ENCODE measurements at places on chromosomes 3 and 15. TPM values are rescaled to one million over a fixed set of nuclear protein-coding genes. Genes with fewer than 3 reads are reported as not detected.

- no peaks in the 10 kb centered on the region for H3K36me3 ChIP-seq
- no peak overlapping the region for H3K4me3 ChIP-seq
Measured at GRCh38 chr3:41129731-41130130, 69.6 kb upstream of the CTNNB1 start.

GRCh38 chr3:26703519-26703918 lies 80.9 kb downstream of the LRRC3B start:
- H3K4me3 ChIP-seq, result no peak overlapping the region
- no peak for DNase-seq
- H3K27me3 ChIP-seq, result no peaks in the 10 kb centered on the region
- H3K4me1 ChIP-seq, result no peaks in the 10 kb centered on the region
- H3K36me3 ChIP-seq, result no peaks in the 10 kb centered on the region

Gene DENND4A
- total RNA-seq, result 13.2 TPM

GRCh38 chr3:140942221-140943104 lies 827 bp downstream of the SLC25A36 start:
- peak overlapping the region; percentile 96 for H3K4me3 ChIP-seq
- H3K36me3 ChIP-seq, result peaks cover 6% of the 10 kb centered on the region
- peak overlapping the region; percentile 98 for H3K27ac ChIP-seq
- peak; percentile 37 for DNase-seq

Gene SLC15A2
- total RNA-seq, result 1.0 TPM

Gene ZNF662
- total RNA-seq, result not detected

DNA sequence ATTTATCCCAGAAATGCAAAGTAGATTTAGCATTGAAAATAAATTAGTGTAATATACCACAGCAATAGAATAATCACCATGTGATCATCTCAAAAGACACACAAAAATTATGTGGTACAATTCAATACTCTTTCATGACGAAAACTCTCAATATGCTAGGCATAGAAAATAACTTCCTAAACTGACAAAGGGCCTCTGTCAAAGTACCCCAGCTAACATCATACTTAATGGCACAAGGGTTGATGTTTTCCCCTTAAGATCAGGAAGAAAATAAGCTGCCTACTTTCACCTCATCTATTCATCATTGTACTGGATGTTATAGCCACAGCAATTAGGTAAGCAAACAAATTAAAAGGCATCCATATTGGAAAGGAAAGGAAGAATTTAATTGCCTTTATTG lies 22.7 kb upstream of the NIPA2 start:
- H3K27me3 ChIP-seq, result no peaks in the 10 kb centered on the region
- no peak overlapping the region for H3K4me3 ChIP-seq
- H3K4me1 ChIP-seq, result no peaks in the 10 kb centered on the region
- H3K27ac ChIP-seq, result no peak overlapping the region

Gene TIGIT
- total RNA-seq, result not detected

DNA sequence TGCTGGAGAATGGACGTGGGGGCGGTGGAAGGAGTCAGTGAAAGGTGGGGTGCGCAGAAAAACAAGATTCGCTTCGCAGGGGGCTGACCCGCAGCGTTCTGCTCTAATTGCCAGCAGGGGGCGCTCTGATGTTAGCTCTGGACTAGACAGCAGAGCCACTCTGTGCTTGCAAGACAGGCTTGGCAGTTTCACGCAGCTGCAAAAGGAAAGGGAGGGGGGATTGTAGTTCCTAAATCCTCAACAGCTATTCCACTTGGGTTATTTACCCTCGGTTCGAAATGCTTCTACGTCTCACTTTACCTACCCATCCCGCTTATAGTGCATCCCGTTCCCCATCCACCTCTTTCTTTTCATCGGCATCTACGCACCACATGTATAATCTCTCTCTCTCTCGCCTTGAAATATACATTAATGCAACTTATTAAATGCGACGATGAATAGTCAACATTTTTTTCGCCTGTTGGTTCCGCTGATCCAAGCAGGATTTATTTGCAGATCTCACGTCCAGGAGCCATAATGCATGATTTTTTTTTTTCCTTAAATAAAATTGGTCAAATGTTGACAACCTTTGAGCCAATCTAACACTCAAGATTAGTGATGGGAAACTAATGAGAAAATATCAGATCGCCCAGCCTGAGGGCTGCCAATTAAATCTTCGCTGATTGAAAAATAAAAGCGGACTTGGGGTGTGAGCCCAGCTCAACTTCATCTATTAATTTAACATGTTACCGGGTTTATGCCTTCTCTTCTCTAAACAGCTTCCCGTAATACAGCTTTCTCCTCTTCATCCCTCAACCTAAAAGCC lies 216.4 kb downstream of the MEIS2 start:
- H3K4me3 ChIP-seq, result no peak overlapping the region
- H3K36me3 ChIP-seq, result no peaks in the 10 kb centered on the region
- peaks cover 5% of the 10 kb centered on the region for H3K27me3 ChIP-seq
- peak; percentile 69 for DNase-seq

Gene CELF6
- total RNA-seq, result 0.10 TPM

DNA sequence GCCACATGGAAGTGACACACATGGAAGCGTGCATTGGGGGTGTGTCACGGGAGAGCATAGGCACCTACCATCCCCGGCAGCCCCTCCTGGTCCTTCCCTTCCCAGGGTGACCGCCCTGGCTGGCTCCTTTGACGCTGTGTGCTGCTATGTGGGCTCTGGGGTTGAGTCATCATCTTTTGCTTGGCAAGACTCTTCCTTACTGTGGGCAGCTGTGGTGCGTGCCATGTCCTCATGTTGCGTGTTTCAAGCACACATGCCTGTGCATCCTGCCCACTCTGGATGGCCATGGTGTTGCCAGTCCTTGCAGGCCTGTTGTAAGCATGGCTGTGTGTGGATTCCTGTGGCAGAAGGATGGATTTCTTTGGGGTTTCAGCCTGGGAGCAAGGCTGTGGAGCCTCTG lies 14.0 kb downstream of the PLXNA1 start:
- H3K4me1 ChIP-seq, result no peaks in the 10 kb centered on the region
- no peak for DNase-seq
- no peak overlapping the region for H3K4me3 ChIP-seq
- no peaks in the 10 kb centered on the region for H3K27me3 ChIP-seq
- H3K27ac ChIP-seq, result no peak overlapping the region

GRCh38 chr3:55322638-55323037 lies 164.5 kb downstream of the WNT5A start:
- H3K4me3 ChIP-seq, result no peak overlapping the region
- H3K4me1 ChIP-seq, result no peaks in the 10 kb centered on the region
- no peak for DNase-seq

Gene C3orf20
- total RNA-seq, result 0.04 TPM

DNA sequence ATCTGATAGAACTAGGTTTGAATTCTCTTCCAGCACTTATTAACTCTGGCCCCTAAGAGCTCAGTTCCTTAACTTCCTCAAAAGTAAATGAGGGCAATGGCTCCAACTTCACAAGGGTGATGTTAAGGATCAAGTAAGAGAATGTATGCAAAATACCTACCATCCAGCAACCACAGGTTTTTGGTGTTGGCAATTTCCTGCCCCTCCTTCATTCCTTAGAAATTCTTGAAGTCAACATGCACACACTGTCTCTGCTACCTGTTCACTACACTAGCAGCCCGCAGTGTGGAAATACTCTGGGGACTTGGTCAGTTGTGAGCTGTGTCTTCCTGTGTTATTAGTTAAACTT lies 5.0 kb downstream of the ZBED2 start:
- no peak for DNase-seq
- no peaks in the 10 kb centered on the region for H3K4me1 ChIP-seq
- H3K27me3 ChIP-seq, result no peaks in the 10 kb centered on the region
- H3K36me3 ChIP-seq, result no peaks in the 10 kb centered on the region
- no peak overlapping the region for H3K27ac ChIP-seq
- H3K4me3 ChIP-seq, result no peak overlapping the region

- H3K27ac ChIP-seq, result no peak overlapping the region
- no peak for DNase-seq
- H3K4me1 ChIP-seq, result no peaks in the 10 kb centered on the region
- no peak overlapping the region for H3K4me3 ChIP-seq
Measured at GRCh38 chr3:119810018-119810435, 28.1 kb downstream of the NR1I2 start.

Gene CNTN4
- 0.13 TPM for total RNA-seq

DNA sequence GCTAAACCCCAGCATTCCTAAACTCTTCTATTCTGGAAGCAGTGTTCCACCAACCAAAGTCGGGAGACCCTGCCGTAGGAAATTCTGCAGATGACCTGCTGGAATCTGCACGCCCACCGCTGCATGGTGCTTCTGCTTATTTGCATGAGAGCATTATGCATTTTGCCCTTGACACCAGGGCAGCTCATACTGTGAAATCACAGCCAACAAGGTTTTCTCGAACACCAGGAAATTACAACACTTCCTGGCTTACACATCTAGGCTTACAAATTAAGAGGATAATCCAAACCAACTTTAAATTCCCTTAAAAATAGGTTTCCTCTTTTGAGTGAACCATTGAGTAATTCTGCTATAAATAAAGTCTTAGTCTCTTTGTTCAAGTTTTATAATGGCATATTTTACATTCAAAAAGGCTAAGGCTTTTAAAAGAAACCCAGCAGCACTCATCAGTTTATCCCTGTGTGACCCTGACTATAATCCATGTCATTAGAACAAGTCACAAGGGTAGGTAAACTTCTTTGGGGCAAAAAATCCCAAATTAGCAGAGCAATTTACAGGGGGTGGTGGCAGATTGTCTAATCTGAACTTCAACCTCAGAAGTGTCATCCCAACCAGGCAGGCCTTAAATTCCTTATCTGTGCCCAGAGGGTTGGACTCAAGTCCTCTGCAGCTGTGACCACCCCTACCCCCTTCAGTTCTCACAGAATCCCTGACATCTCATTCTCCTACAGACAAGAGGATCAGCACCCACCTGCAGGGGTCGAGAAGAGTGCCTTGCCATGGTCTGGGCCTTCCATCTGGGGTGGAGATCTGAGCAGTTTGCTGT lies 33.5 kb upstream of the RBP1 start:
- H3K36me3 ChIP-seq, result no peaks in the 10 kb centered on the region
- DNase-seq, result no peak
- H3K4me3 ChIP-seq, result no peak overlapping the region
- no peaks in the 10 kb centered on the region for H3K4me1 ChIP-seq
- H3K27ac ChIP-seq, result no peak overlapping the region
- no peaks in the 10 kb centered on the region for H3K27me3 ChIP-seq

GRCh38 chr3:176799675-176800074 lies 397.6 kb downstream of the TBL1XR1 start:
- H3K27me3 ChIP-seq, result no peaks in the 10 kb centered on the region
- no peaks in the 10 kb centered on the region for H3K36me3 ChIP-seq
- no peak overlapping the region for H3K27ac ChIP-seq
- no peaks in the 10 kb centered on the region for H3K4me1 ChIP-seq
- H3K4me3 ChIP-seq, result no peak overlapping the region
- no peak for DNase-seq

DNA sequence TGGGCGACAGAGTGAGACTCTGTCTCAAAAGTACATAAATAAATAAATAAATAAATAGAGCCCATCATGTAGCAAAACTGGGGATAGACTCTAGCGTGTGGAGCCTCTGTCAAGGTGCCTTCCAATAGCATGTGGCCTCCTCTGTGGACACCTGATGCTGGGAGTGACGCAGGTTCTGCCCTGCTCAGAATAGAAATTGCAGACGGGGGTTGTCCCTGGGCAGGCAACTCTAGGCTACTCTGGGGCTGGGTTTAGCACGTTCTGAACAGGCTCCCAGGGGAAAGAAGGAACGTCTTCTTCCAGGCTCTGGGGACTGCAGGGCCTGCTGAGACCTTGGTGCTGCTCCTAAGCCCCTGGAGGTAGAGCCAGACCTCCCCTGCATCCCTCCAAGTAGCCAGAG lies 65.3 kb downstream of the EPHB3 start:
- H3K27ac ChIP-seq, result no peak overlapping the region
- no peak for DNase-seq
- H3K36me3 ChIP-seq, result no peaks in the 10 kb centered on the region
- no peaks in the 10 kb centered on the region for H3K4me1 ChIP-seq
- H3K4me3 ChIP-seq, result no peak overlapping the region

Gene CHRNA5
- total RNA-seq, result 10.5 TPM

DNA sequence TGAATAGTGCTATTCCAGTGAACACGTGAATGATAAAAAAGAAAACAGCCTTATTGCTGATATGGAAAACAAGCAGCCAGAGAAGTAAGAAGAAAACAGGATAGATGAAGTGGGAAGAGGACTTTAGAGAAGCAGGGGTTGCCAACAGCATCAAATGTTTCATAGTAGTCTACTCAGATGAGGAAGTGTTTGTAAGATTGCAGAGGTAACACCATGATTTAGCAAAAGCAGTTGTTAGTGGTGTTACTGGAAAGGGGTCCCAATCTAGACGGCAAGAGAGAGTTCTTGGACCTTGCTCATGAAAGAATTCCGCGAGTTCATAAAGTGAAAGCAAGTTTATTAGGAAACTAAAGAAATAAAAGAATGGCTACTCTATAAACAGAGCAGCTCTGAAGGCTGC lies 108.8 kb upstream of the MCTP2 start:
- no peak for DNase-seq
- no peak overlapping the region for H3K27ac ChIP-seq
- H3K36me3 ChIP-seq, result no peaks in the 10 kb centered on the region
- H3K4me3 ChIP-seq, result no peak overlapping the region
- H3K27me3 ChIP-seq, result no peaks in the 10 kb centered on the region

Gene ZFAND6
- total RNA-seq, result 116 TPM

Gene IGSF10
- not detected for total RNA-seq

Gene EPHB1
- not detected for total RNA-seq

Gene CRABP1
- not detected for total RNA-seq

DNA sequence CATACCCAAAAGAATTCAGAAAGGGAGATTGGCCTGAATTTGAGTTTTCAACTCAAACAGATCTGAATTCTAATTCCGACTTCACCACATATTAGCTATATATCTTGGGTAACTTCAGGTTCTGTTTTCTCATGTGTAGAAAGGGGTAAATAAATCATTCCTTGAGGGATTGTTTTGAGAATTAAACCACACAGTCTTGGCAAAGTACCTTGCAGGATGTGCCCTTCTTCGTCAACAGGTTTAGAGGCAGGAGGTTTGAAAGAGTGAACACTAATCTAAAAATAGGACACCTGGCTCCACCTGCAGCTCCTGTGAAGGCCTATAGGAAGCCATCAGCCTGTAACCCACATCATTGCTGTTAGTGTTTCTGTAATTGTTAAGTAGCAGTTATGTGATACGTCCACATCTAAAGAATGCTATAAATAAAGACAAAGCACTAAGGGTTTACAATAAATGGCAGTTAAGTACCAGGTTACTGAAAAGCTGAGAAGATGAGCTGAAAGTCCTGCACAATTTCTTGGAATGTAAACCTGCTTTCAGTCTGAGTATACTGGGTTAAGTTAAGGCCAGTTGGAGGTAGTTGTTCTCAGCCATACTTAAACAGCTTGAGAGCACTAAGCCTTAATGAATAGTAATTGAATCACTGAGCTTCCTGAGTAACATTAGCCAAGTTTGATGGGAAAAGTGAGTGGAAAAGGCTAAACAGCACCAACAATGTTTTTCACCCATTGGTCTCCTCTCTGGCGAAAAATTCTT lies 6.0 kb downstream of the CCDC80 start:
- no peak for DNase-seq
- H3K27ac ChIP-seq, result no peak overlapping the region
- no peaks in the 10 kb centered on the region for H3K36me3 ChIP-seq
- H3K4me1 ChIP-seq, result no peaks in the 10 kb centered on the region
- no peak overlapping the region for H3K4me3 ChIP-seq
